Pancreas (tissue), 10 donors: ENCODE measurements at places on chromosomes 2 and 18.

DNA sequence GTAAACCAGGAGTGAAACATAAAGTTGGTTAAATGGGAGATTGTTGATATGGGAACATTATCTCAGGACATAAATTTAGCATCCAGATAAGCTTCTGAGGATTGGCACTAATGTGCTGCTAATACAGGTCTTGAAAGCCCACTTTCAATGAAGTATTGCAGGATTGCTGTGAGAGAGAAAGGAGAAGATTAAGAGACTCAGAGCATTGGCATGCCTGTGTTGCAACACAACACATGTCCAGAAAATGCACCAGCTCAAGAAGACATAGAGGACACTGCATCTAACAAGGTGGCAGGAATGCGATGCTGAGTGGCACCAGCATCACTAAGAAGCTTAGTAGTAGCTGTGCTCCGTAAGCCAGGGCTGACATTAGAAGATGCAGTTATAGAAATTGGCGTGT lies 728.9 kb downstream of the SUCLG1 start:
- no peak for DNase-seq

- DNase-seq = no peak
Observed at GRCh38 chr18:57923611-57924010, 120.4 kb upstream of the NEDD4L start.

GRCh38 chr2:75764611-75765010 lies 53.9 kb upstream of the GCFC2 start:
- DNase-seq = no peak

GRCh38 chr2:21642647-21643046 lies 518.9 kb downstream of the TDRD15 start:
- DNase-seq = no peak

- no peak for DNase-seq
Observed at GRCh38 chr2:147327613-147328012, 517.2 kb upstream of the ACVR2A start.
